ENCODE measurements at places on chromosomes 7 and 10.

DNA sequence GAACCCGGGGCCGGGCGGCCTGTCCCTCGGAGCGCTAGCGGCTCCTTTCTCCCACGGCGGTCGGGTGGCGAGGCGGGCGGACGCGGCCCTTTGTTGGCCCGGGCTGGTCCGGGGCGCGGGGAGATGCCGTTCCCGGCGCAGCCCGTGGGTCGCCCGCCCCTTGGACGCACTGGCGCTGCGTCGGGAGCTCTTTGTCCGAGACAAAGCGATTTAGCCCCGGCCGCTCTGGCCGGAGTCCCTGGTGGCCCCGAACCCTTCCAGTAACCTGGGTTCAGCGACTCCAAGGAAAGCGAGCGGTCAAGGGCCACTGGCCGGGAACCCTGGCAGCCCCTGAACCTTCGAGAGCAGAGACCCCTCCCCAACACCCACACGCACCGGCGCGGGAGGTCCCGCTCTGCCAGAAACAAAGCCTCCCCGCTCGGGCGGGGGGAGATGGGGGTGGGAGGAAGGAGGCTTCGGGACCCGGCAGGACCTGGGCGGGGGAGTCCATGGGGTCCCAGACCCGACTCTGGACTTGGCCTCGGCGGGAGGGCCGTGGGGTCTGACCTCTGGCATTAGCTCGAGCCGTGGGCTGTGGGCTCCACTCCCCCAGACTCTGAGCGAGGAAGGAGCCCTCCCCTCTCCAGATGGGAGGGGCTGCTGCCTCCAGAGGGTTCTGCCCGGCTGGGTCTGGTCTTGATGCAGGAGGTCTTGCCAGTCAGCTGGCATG, 836 bp downstream of the DPYSL4 start:
- no peak for DNase-seq

- DNase-seq: no peak
Measured at GRCh38 chr10:8463853-8464252, 409.4 kb downstream of the GATA3 start.

- DNase-seq: peak; percentile 57
Measured at GRCh38 chr7:158973440-158973839, 117.1 kb downstream of the DYNC2I1 start.

DNA sequence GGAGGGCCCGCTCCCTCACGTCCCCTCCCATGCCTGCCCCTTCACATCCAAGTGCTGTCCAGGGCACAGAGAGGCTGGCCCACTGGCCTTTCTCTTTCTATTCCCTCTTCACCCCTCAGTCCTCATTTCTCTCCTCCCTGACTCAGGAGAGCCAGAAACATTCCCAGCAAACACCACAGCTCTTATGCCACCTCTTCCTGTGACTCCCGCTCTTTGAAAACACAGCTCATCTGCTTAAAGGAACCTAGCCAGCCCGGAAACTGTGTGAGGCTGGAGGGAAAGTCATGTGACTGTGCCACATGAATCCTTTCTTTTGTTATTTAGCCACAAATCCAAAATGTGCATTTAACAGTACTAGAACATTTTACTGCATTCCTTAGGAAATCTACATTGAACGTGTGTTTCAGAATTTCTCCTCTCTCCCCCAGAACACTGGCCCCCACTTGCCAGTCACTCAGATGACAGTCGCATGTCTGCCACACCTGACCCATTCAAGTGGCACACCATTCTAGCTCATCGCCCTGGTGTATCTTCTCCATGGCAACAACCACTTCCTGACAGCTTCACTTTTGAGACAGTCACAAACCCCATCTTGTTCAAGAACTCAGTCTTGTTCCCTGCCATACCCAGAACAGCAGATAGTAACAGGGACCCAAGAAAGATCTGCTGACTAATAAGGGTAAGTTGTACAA, 42.8 kb downstream of the GRB10 start:
- DNase-seq: no peak

All from testis (tissue), 5 donors.